ENCODE measurements at places on chromosomes 3 and 15. TPM values are rescaled to one million over a fixed set of nuclear protein-coding genes. Genes with fewer than 3 reads are reported as not detected.

- no peak for DNase-seq
Measured at GRCh38 chr3:111745786-111746185, 113.3 kb upstream of the PHLDB2 start.

Gene GABRG3
- total RNA-seq, result 0.25 TPM

DNA sequence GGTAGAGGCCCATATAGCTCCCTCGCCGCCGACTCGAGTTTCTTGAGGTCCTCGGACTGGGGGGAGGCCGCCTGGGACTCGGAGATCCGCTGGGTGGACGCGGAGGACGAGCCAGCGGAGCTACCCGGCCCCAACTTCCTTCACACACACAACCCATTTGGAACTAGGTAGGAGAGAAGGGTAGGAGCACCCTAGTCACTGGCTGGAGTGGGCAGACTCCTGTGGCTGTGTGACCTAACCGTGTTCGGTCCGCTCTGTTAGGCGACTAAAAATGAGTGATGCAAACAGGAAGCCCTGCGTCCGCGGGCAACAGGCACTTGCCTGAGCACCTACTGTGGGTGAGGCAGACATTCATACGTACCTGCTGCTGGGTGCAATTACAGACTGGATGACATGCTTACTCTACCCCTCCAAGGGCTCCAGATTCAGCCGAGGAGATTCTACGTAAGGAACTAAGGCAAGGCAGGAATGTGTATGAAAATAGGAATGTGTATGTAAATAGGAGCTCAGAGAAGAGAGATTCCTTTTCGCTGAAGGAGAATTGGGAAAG is 4.6 kb upstream of the SIN3A start:
- DNase-seq, result peak; percentile 86

- DNase-seq, result no peak
Measured at GRCh38 chr3:129554356-129555152, 11.6 kb downstream of the H1-8 start.

DNA sequence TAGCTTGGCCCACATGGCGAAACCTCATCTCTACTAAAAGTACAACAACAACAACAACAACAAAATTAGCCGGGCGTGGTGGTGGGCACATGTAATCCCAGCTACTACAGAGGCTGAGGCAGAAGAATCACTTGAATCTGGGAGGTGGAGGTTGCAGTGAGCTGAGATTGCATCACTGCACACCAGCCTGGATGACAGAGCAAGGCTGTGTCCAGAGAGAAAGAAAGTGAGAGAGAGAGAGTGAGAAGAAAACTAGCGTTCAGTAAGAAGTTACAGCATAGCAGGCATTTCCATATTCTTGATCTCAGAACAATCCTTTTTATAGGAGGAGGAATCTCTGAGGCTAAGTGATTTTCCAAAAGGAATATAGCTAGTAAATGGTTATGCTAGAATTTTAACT is 1076.1 kb downstream of the AGBL1 start:
- no peak for DNase-seq
